ENCODE measurements at places on chromosomes 16 and 17. TPM values are rescaled to one million over a fixed set of nuclear protein-coding genes. Genes with fewer than 3 reads are reported as not detected.

Gene MYH2
- total RNA-seq: 0.28 TPM

Gene C16orf89
- total RNA-seq: 21.4 TPM

- no peak overlapping the region for H3K27ac ChIP-seq
- no peaks in the 10 kb centered on the region for H3K27me3 ChIP-seq
- no peaks in the 10 kb centered on the region for H3K4me1 ChIP-seq
- H3K4me3 ChIP-seq: no peak overlapping the region
- H3K36me3 ChIP-seq: peaks cover 20% of the 10 kb centered on the region
Measured at GRCh38 chr16:27698266-27698665, 148.3 kb downstream of the KATNIP start.

Gene MPP2
- 10.7 TPM for total RNA-seq

GRCh38 chr17:27651411-27652345 lies 20.7 kb downstream of the LGALS9 start:
- H3K27ac ChIP-seq: no peak overlapping the region
- no peak for DNase-seq
- no peaks in the 10 kb centered on the region for H3K27me3 ChIP-seq
- H3K4me3 ChIP-seq: no peak overlapping the region

Gene ATP6V0A1
- 63.2 TPM for total RNA-seq

- no peaks in the 10 kb centered on the region for H3K36me3 ChIP-seq
- H3K27ac ChIP-seq: no peak overlapping the region
Measured at GRCh38 chr16:73198481-73198880, 150.6 kb upstream of the ZFHX3 start.

All from thoracic aorta (tissue), 2 donors.